ENCODE measurements at places on chromosomes 2 and 18.

DNA sequence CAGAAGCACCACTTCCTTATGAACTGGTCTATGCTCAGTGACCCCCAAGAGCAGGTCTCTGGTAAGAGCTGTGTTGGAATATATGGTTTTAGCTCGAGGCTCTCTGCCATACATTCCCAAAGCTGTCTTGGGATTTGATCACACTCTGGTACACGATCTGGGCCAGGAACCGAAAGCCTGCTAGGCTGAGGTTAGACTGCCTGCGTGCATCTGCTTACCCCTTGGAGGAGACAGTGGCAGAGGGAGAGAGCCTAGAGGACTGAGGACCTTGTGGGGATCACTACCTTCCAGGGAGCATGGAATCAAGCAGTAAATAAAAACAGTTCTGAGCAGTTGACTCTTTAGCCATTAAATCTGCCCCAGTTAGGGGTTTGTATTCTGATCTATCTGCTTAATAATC is 63.7 kb downstream of the ZNF532 start:
- DNase-seq = no peak

DNA sequence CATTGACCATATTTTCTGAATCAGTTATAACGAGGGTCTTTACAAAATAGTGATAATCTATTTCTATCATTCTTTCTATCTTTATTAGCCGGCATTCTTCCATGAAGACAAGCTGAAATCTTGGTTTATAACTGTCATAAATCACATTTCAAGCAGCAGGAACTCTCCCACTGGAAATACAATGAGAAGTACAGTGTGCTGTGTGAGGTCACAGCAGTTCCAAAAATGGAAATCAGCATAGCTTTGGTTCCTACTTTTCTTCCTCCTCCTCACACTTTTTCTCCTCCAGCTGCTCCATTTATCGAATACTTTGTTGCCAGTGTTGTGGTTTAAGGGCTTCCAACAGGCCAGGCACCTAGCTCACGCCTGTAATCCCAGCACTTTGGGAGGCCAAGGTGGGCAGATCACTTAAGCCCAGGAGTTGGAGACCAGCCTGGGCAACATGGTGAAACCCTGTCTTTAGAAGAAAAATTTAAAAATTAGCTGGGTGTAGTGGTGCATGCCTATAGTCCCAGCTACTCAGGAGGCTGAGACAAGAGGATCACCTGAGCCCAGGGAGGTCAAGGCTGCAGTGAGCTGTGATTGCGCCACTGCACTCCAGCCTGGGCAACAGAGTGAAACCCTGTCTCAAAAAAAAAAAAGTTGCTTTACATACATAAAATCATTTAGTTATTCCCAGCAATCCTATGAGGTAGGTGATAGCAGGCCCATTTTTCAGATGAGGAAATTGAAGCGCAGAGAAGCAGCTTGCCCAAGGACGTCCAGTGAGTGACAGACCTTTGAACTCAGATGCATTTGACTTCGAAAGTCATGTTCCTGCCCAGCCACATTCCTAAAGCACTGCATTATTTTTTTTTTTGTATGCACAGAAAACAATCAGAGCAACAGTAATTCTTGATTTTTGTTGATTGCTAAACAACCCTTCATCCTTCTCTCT is 34.0 kb upstream of the GPR55 start:
- no peak for DNase-seq

DNA sequence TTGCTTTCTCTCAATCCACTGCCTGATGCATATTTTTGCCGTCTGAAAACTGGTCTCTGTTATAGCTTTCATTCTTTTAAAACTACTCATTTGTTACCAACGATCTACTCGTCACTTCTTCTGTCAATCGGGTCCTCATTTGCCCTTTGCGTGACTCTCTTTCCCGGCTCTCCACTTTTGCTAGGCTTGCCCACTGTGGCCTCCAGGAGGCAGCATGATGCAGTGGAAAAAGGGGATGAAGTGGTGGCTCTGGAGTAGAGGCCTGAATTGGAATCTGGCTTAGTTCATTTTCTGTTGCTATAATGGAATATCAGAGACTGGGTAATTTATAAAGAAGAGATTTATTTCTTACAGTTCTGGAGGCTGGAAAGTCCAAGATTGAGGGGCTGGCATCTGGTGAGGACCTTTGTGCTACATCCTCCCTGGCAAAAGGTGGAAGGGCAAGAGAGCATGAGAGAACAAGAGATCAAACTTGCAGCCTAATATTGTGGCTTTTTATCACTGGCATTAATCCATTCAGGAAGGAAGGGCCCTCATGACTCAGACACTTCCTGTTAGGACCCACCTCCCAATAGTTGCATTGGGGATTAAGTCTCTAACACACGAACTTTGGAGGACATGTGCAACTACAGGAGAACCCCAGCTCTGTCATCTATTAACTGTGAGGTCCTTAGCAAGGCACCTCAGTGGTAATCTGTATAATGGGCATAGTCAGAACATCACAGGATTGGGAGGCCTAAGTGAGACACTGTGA is 15.4 kb downstream of the GDF7 start:
- DNase-seq = no peak

DNA sequence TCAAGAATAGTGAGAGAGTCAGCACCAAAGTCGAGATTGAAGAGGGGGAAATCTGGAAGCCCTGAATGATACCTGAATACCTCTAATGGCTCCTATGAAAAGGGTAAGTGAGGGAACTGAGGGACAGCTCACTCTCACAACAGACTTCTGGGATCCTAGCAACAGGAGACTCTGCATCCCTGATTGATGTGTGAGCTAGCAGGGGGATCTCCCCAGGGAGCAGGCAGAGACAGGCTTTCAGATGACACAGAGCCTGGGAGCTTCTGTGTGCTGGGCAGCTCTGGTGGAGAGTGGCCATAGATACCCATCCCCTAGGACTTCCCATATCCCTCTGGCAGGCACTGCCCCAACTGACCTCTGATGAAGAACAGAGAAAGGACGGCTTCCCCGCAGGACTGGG is 206.2 kb downstream of the EXOC6B start:
- DNase-seq = no peak

DNA sequence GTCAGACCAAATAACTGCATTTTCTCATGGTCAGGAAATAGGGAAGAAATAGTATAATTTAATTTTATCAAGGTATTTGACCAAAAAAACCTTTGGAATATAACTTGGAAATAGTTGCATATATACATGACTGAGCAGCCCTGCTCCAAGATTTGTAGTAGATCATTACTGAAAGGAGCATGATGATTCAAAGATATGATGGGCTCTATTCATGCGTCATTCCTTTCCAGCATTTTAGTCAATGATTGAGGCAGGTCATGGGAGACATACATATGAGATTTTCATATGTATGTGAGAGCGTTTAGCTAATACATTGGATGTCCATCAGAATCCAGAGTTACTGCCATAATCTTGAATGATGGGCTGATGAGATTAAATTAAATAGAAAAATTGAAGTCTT is 74.5 kb downstream of the CAB39 start:
- DNase-seq = no peak

DNA sequence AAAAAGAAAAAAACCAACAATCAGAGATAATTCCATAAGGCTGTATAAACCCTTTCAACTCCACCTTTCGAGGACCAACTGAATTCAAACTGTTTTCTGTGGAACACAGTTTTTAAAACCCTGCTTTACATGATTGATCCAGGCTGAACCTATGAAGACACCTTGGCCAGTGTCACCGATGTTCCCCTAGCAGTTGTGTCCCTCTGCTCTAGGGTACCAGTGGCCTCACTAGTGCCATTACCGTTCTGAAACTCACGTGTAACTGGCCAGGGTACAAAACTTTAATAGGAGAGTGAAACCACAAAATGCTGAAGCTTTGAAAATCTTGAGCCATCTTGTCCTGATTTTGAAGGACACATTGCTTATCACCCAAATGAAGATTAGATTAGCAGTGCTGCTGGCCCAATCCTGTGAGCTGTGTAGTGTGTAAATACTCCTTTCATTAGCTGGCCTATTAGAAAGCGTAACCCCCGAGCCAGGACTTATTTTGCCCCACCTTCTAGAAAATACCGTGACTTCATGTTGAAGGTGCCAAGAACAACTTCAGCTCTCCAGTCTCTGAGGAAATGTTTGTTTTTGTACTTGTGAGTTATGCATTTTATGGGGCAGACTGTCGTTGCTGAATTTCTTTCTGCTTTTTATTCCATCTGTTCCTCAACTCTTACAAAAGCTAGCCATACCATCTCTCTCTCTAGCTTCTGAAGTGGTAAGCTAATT is 147.8 kb upstream of the MAP3K20 start:
- DNase-seq = no peak

GRCh38 chr2:207472343-207473048 is 57.3 kb upstream of the CREB1 start:
- no peak for DNase-seq

DNA sequence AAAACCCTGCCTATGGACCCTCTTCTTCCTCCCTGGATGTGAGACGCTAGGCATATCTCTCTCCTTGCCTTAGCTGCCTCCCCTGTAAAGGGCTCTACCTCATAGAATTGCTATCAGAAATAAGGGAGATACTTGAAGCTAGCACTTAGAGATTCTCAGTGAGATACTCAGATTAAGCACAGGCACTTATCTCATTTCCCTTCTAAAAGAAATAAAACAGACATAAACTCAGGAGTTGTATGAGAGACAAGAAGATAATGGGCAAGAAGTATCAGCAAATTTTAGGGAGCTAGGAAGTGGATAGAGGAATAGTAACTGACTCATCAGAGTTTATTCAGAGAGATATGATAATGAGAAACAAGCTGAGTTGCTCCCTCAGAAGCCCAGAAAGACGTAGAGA is 131.0 kb downstream of the SP3 start:
- DNase-seq = no peak

DNA sequence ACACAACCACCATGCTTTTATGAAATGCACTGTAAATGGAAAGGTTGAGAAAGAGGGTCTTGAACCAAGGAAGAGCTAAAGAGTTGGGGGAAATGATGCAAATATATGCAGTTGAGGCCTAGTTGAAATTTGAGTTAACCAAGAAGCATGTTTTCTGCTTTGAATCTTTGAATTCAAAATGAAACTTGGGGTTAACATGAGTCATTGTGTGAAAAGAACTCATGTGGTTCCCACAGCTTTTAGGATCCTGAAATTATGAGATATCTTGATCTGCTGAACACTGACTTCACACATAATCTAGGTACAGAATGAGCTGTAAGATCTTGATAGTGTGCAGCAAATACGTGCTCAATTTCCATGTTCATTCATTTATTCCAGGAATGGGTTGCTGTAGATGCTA is 422.9 kb upstream of the TRIB2 start:
- DNase-seq = peak; percentile 55

GRCh38 chr18:42157878-42158277 is 202.8 kb downstream of the PIK3C3 start:
- no peak for DNase-seq

DNA sequence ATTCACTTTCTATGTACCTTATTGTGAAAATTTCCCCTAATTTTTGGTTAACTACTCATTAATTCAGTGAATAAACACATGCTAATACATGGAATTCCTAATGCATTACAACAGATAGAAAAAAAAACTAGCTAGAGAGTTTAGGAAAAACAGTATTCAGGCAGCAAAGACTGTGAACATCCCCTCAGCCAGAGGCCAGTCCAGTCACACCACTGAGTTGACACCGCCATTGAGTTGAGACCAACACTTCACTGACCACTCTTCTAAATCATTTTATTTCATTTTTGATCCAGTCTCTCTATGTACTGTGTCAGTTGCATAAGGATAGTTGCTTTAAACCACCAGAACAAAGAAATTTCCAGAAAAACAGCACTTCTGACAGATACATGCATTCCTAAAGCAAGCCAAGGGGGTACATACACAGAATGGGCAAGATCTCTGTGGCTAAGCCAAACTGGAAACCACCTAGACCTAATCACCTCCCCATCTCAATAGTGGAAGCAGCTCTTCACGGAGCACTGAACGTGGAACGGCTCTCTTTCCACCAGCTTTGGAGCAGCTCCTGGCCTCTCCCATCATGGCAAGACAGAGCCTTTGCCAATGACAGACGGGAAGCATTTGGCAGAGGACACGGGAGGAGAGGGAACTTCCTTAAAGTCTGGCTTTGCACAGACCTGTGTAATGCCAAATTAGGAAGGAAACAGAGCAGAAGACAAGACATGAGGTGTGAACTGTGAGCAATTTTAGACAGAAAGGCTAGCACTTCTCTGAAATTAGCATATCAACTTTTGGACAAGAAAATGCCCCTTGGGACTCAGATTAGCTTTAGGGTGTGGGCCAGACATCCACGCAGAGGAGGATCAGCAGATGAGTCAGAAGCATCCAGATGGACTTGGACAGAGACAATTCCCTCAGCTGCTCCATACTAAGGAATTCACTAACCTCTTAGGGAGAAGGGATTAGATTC is 36.4 kb downstream of the CACNB4 start:
- peak; percentile 38 for DNase-seq

DNA sequence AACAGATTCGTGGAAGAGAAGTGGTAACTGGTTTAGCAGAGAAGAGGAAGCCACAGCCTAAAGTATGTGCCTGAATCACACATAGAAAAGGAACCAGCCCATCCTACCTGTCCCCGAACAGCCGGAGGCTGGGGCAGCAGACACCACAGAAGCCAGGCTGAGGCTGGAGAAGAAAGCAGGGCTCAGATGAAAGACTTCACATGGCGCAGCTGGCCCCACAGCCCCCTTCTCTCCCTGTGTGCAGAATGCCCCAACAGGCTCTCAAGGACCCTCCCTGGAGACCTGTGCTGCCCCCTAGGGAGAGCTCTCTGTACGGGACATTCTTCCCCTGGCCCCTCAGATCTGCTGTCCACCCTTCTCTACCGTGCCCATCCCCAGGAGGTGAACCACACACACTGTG is 83.5 kb upstream of the RAB12 start:
- DNase-seq = no peak

DNA sequence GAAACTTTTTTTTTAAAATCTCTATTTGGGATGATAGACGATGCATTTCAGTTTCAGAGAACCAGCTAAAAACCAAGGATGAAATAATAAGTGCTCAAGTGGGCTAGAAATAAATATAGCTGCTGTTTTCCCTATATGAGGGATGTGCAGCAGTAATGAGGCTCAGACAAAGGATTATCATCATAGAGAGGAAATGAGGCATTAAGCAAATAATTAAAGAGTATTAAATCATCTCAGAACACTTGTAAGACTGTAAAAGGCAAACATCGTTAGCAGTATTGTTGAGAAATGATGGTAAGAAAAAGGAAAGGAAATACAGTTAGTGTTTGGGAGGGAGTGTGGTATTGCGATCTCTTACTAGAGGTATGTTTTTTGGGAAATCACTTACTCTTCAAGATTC is 233.5 kb downstream of the TGIF1 start:
- no peak for DNase-seq

DNA sequence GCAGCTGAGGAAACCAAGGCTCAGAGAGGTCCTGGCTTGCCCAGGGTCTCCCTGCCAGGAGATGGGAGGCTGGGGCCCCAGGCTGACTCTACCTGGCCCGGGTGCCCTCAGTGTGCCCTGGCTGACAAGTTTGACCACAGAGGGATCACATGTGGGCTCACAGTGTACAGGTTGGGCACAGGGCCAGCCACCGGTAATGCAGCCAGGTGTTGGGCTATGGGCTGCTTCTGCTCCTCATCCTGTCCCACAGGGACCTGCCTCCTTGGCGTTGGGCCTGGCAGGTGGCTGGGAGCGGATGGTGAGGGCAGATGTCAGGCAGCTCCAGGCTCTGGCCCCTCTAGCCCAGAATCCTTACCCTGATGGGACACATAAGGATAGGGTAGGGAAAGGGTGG is 250.5 kb downstream of the LOXHD1 start:
- DNase-seq = no peak

- DNase-seq = no peak
Observed at GRCh38 chr2:198114064-198114463, 309.7 kb downstream of the PLCL1 start.

GRCh38 chr2:120443946-120444345 is 98.0 kb downstream of the INHBB start:
- DNase-seq = no peak

Data from GM13976 (cell line).